ENCODE measurements at places on chromosomes 6 and 20.

GRCh38 chr6:15713325-15713724 lies 50.5 kb upstream of the DTNBP1 start:
- DNase-seq, result no peak

- DNase-seq, result no peak
Measured at GRCh38 chr6:85961746-85962145, 319.1 kb upstream of the SYNCRIP start.

- DNase-seq, result no peak
Measured at GRCh38 chr20:41046716-41047115, 18.1 kb downstream of the TOP1 start.

GRCh38 chr6:104956731-104957294 lies at the start of gene LIN28B:
TSS of gene LIN28B (plus strand) at chr6:104957107. CDS start at chr6:104957251, 144 bp downstream.
- no peak for DNase-seq

DNA sequence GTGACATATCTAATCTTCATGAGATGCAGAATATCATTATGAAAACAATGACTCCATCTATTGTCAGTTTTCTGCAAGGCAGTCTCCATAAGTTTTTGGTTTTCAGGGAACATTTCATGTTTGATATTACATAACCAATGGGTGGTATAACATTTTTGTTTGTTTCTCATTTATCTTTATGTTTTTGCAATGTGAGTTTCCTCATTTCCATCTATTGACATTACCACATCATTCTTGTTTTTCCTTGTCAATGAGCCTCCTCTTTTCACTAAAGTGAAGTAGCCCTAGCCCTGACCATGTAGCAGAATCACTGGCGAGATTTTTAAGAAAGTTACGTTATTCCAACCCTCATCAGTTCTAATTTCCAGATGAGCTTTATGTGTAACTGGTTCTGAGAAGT lies 4.4 kb downstream of the EFHC1 start:
- no peak for DNase-seq

- DNase-seq, result no peak
Measured at GRCh38 chr20:22052025-22052650, 346.7 kb downstream of the PAX1 start.

DNA sequence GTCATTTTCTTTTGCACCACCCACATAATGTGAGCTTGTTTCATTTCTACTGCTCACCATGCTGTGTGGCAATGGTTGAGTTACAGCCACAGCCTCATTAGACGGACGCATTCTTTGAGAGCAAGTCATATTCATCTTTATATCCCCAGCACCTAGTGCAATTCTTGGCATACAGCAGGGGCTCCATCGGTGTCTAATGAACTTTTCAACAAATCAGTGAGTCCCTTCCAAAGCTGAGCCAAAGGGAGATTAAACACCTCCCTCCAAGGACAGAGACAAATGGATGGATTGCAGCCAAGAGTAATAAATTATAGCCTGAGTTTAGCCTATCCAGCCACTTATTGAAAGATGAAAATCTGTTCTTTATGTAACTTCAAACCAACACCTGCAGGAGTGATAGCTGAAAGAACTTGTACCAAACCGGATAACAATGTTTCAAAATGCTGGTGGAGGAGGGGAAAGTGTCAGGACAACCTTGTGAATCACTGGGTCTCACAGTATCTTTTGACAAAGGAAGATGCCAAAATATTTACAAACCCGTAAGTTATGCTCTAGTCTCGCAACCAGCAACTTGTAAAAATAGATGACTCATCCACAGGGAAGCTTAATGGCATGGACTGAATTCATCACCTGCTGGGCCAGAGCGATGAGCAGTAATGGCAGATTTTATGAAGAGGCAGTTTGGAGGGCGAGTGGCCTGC lies 139.0 kb downstream of the PXDC1 start:
- no peak for DNase-seq

DNA sequence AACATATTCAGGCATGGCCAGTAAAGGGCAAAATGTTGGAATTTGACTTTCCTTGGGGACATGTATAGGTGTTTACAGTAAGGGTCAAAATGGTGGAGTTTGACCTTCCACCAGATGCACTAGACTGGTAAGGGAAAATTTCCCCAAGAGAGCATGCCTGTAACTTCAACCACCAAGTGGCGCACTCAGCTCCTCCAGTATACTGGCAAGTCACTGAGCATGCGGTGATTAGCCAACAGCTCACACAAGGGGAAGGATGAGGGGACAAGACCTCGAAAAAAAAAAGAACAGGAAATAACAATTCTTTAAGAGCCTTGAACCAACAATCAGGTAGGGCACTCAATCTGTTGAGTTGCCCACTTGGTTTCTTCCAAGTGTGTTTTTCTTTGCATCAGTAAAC lies 140.9 kb downstream of the EYS start:
- no peak for DNase-seq

- no peak for DNase-seq
Measured at GRCh38 chr20:44970243-44970757, 4.0 kb downstream of the STK4 start.

DNA sequence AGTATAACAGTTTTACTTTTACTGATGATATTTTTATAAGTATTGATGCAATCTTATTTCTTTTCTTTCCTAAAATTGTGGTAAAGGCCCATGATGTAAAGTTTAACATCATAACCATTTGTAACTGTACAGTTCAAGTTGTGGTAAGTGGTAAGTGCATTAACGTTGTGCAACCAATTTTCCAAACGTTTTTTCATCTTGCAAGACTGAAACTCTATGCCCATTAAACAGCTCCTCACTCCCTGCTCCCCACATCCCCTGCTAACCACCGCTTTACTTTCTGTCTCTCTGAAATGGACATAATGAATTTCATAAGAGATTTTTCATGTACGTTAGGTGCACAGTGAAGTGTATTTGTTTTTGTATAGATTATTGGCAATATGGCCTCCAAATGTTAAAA lies 106.0 kb downstream of the PACRG start:
- DNase-seq, result no peak

DNA sequence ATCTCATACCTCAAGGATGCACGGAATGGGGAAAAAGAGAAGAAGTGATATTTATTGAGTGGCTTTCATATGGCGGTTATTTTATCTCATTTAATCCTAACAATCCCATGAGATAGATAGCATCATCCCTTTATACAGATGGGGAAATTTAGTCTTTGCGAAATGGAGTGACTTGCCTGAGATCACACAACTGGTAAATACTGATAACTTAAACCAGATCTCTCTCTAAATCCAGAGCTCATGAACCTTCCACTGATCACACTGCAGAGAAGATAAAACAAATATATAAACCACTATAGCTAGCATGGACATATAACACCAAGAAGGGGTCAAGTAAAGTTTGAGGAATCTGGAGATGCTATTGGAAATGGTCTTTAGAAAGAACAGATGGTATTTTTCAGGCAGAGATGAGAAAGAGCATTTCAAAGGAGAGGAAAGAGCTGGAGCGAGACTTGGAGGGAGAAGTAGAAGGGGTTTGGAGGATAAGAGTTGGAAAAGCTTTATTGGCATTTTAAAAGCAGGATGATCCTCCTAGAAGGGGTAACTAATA lies 139.8 kb upstream of the TNFAIP3 start:
- DNase-seq, result no peak

DNA sequence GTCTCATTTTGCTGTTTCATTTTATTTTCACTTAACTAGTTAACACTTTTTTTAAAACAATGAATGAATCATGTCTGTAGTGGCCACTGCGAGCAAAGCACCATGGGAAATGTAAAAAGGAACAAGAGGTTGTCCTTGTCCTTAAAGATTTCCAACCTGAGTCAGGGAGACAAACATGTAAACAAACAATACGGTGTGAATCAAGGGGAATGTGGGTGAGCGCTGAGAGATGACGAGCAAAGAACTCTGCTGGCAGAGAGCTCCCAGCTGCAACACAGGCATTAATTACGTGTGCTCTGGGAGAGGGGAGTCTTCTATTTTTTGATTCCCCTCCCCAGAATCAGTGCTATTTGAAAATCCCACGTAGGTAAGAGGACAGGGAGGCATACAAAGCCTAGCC lies 84.3 kb downstream of the ATXN1 start:
- DNase-seq, result no peak

GRCh38 chr6:168265827-168266815 lies 53.5 kb downstream of the DACT2 start:
- DNase-seq, result no peak

DNA sequence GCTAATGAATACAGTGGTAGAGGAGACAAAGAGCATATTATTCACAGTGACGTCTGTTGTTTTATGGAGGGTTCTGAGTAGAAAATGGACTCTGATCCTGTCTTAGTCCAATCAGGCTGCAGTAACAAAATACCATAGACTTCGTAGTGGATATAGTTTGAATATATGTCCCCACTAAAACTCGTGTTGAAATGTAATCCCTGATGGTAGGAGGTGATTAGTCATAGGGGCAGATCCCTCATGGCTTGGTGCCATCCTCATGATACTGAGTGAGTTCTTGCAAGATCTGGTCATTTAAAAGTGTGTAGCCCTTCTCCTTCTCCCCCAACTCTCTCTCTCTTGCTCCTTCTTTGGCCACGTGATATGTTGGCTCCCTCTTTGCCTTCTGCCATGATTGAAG lies 82.5 kb downstream of the CD83 start:
- DNase-seq, result no peak

DNA sequence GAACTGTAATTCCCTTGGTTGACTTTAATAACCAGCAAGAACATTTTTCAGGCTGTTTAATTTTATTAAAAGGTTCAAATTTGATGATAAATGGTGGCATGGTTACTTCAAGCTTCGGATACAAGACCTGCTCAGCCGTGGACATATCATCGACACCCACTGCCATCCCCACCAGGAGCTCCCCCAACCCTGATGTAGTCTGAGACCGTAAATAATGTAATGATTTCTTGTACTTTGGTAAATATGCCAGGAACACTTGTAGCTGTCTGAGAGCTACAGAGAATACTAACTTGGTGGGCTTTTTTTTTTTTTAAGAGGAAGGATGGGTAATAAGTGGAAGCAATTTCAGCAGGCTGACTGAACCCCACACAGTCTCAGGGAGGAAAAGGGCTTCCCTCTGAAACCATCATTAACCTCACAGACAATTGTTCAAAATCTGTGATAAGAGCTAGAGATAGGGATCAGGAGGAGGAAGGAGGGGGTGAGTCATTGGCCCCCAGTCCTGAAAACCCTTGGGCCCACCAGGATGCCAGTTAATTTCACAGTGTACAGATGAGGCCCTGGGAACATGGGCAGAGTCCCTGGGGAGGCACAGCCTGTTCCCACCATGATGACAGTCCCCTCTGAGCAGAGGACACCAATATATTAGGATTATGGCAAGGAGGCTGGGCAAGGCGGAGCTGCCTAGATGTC lies 56.0 kb downstream of the APCDD1L start:
- DNase-seq, result no peak

DNA sequence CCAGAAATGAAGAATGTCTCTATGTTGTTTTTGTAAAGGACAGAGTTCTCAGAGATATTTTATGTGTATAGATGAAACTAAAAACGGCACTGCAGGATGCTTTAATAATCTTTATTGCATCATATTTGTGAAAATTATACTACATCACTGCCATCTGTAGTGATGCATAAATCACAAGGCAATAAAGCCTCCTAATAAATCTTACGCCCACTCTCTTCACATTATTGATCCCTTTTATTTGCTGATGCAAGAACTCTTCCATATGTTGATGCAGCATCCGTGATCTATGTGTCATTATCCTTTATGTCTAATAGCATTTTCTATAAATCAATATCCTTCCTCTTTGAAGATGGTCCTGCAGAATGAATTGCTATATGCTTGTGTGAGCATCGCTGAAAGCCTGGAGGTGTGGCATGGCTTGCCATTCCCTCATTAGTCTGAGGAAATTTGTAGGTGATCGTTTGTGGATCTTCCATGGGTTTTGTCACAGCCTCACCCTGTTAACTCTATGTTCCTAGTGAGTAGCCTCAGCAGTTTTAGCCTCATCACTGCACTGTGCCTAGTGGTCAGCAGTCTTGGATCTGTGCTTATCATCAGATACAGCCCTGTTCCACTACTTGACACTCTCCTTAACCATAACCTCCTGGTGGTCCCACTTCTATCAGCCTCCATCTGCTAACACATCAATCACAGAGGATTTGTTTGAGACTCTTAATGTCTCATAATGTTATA lies 983.5 kb downstream of the EYS start:
- no peak for DNase-seq

DNA sequence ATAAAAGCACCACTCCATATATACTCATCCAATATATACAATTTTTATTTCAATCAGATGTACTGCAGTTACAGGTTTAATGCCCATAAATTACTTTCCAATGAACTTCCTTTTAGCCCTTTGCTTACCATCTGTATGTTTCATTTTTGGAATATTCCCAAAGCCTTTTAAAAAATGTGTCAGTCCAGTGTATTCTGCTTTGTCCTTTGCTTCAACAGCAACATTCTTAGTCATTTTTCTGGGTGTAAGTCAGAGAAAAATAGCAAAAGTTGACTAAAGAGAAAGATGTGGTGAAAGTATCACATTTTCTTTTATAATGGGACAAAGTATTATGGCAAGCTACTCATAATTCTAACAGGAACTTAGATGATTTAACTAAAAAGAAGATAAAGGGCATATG lies 15.2 kb downstream of the DSE start:
- no peak for DNase-seq

- no peak for DNase-seq
Measured at GRCh38 chr6:119129148-119129967, 50.9 kb upstream of the FAM184A start.

GRCh38 chr20:13331536-13331935 lies 110.5 kb downstream of the ISM1 start:
- DNase-seq, result no peak

- no peak for DNase-seq
Measured at GRCh38 chr20:20085812-20086211, 33.5 kb downstream of the CFAP61 start.

DNA sequence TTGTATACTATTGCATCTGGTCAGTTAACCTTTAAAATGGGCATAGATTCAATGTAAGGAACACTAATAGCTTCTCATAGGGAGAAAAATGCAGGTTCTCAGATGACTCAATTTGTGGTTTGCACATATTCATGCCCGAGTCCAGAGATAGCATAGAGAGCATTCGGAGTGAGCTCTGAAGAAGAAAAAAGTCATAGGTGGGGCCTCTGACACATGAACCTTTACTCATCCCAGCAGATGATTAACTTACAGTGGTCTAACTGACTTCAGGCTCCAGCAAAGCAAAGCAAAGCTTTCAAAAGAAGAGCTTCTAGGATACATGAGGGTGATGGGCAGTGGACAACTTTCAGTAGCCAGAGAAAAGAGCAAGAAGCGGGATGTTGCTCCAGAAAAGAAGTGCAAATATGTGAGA lies 55.3 kb upstream of the BTN3A2 start:
- no peak for DNase-seq

- no peak for DNase-seq
Measured at GRCh38 chr6:135842618-135843392, 8.7 kb upstream of the PDE7B start.

GRCh38 chr6:28764014-28764723 lies 159.6 kb downstream of the TRIM27 start:
- DNase-seq, result no peak

GRCh38 chr6:130411481-130411880 lies 45.7 kb downstream of the TMEM200A start:
- no peak for DNase-seq

- DNase-seq, result no peak
Measured at GRCh38 chr6:13479971-13480434, 7.4 kb downstream of the GFOD1 start.
